Stimulated activated CD4-positive, alpha-beta T cell treated with anti-CD3 and anti-CD28 coated beads, Interleukin-1b, Interleukin-23, amount 100 ng/mL, for 1 hour (primary cell): ENCODE measurements at places on chromosomes 2 and 18.

DNA sequence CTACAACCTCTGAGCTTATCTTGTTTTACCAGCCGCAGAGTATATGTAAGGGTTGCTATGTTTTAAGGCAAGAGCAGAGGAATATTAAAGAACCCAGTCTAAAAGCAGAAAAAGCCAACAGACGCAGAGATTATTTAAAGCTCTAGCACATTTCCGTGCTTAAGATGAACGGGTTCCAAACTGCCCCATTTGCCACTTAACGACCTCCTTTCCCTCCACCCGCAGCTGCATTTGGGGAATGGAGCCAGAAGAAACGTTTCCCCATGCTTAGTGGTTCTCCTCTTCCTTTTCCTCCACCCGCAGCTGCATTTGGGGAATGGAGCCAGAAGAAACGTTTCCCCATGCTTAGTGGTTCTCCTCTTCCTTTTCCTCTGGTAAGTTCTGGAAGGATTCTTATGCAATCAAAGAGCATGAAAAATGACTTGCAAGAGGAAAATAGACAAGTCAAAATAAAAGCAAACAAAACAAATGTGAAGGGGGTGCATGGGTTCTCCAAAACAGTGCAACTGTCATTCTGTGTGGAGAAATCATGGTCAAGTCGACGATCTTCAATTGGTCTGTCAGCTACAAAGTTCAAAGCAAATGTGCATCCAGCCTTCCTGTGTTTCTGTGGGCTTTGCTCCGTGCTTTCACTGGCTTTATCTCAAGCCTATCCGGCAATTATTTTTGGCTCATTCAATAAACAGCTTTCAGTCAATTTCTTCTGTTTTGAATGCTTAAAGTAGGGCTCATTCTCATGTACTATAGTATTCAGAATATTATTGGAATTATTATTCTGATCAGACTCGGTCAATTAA, 57.8 kb downstream of the DIPK1C start:
- no peak for DNase-seq

GRCh38 chr2:96821113-96821675, 5.1 kb downstream of the CNNM3 start:
- DNase-seq = no peak

DNA sequence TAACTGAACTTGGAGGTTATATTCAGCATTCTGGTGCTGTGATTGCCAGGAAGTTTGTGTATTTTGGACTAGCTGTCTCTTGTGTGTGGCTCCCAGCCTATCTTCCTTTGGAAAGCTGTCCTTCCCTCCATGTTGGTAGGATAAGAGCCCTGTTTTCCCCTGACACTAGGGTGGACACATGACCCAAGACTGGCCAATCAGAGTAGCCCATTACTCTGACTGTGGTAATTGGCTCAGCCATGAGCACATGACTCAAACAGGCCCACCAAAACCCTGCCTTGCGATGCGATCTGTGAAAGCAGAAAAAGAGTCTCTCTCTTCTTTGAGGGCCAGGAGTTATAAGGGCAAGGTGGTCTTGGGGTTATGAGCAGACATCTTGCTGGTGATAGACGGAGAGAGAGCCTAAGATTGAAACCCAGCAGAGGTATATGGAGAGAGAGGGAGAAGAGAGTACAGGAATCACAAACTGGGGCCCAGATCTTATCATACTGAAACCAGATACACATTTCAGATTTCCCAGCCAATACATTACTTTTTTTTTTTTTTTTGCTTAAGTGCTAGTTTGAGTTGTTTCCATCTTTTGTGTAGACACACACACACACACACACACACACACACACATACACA, 45.3 kb upstream of the SERPINE2 start:
- no peak for DNase-seq

DNA sequence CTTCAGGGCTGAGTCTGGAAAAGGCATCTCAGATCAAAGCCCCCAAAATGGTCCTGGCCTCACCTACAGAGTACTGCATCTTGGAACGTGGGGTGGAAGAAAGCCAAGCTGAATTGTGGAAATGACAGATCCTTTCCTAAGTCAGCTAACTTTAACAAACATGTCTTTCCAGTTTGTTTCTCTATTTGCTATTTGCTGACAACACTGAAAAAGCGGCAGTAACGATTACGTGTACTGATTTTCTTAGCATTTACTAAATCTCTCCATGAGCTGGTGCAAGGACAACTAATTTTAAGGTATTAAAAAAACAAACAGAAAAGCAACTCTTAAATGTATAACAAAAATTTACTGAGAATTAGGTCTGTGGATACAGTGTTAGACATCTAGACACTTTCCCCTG, 1.1 kb downstream of the HIBCH start:
- no peak for DNase-seq

DNA sequence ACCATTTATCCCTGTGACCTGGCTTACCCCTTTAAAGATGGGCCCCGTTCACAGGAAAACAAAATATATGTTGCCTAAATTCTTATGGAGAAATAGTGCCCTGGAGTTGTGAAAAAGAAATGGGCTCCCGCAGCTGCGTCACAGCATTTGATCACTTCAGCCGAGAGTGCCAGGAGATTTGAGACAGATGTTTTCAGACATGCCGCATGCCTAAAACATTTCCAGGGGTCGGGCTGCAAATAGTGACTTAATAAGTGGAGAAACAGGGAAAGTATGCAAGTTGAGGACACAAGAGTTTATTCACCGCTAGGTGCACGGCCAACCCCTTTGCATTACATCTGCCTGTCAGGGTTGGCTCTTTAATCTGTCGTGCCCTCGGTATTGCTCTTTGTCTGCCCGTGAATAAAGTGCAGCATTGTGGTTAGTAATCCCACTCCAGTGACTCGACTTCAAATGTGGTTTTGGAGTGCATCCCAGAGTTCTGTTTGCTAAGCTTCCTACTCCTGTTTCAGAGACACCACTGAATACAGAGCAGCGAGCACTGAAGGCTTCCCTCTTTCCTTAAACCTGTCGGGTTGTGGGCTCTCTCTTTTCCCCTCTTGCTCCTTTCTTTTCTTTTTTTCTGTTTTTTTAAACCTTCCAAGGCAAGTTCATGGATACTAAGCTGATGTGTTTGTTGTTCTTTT, 187.5 kb downstream of the LTBP1 start:
- no peak for DNase-seq

- no peak for DNase-seq
Measured at GRCh38 chr2:46915281-46915810, at the start of gene MCFD2. TSS of gene MCFD2 (minus strand) at chr2:46915806. CDS start at chr2:46909171, 6,635 bp downstream.

DNA sequence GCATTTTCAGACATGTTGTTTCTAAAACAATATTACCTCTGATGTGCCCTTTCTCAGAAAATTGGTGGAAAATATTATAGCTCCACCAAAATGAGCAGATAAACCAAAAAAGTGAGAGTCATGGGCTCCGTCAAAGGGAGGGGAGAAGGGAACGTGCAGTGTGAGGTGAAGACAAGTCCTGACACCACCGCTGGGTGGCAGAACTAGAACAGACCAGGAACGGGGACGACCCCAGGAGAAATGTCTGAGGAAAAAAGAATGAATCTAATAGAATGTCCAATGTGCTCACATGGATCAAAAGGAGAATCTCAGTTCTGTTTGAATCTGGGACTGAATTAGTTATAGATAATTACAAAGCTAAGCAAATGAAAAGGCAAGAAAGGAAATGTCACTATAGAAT, 22.6 kb upstream of the BCL2 start:
- DNase-seq = no peak

DNA sequence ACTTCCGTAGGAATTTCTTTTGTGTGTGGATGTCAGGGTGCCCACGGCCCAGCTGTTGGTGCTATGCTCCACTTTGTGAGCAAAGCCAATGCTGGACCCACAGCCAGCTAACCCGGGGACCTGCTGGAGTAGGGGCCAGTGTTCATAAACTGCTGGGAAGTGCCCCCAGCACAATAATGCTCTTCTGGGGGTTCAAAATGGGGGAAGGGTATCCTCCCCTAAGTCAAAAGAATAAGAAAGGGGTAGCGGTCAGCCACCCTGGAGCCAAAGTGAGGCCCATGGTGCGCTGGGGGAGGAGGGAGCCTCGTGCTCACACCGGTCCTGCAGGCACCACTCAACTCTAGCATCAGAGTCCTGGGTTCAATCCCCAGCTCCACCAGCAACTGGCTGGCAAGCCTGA, 115.8 kb upstream of the NPAS2 start:
- no peak for DNase-seq

DNA sequence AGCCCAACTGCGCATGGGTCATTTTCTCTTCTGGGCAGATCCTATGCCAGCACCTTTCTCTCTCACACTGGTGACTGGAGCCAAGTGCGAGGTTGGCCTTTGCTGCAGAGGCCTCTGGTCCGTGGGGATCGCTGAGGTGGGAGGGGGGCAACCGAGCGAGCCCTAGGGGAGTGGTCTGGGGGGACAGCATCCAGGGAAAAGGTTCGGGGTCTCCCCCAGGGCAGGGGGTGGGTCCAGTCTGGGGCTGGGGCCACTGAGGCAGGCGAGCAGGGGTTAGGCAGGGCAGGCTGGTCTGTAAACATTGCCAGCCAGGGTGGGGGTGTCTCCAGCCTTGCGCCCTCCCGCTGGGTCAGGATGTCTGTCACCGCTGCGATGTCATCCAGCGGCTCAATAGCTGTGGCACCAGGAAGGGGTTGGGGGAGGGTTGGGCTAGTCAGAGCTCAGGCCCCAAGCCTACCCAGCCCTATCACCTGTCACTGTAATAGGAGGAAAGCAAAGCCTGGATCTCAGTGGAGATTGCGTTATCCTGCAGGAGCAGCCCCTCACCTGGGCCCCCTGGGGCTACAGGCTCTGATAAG, 4.7 kb downstream of the WDR54 start:
- no peak for DNase-seq

DNA sequence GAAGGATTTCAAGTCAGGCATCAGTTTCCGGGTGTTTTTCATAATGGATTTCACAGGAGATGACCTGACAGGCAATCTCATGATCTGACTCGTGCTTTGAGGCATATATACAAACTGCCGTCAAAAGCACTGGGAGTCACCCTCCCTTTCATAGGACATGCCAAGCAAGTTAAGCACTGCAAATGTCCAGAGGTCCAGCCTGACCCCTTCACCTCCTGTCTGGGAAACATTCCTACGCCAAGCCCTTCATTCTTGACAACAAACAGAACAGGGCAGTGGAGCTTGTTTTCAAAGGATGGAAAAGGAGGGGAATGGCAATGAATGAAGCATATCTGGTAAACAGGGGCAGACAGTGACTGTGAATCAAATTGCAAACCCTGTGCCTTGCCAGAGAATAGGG, 963.6 kb downstream of the BCL11A start:
- no peak for DNase-seq

DNA sequence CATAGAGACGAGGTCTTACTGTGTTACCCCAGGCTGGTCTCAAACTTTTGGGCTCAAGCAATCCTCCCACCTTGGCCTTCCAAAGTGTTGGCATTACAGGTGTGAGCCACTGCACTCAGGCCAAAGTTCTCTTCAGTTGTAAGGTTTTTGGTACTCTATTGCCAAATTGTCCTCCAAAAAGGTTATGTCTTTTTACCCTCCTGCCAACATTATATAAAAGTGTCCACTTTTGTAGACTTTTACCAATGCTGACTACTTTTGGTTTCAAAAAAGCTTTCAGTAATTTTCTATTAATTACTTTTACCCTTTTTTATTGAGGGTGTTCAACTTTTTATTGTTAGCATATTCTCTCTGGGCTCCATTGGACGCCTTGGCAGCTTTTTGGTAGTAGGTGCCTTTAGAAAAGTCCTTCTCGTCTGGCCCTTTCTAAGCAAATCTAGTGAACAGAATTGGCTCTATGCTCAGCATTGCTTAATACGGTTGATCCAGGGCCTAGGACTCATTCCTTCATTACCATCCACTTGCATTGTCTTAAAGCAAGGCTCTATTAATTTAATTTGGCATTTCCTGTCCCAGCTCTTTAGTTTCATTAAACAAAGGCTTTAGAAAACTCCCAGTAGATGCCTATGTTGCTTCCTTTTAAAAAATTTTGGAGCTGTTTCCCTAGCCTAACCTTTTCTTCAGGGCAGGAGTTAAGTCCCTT, 16.7 kb upstream of the IL1A start:
- DNase-seq = no peak

GRCh38 chr2:133532919-133533318, 35.3 kb downstream of the NCKAP5 start:
- DNase-seq = no peak

DNA sequence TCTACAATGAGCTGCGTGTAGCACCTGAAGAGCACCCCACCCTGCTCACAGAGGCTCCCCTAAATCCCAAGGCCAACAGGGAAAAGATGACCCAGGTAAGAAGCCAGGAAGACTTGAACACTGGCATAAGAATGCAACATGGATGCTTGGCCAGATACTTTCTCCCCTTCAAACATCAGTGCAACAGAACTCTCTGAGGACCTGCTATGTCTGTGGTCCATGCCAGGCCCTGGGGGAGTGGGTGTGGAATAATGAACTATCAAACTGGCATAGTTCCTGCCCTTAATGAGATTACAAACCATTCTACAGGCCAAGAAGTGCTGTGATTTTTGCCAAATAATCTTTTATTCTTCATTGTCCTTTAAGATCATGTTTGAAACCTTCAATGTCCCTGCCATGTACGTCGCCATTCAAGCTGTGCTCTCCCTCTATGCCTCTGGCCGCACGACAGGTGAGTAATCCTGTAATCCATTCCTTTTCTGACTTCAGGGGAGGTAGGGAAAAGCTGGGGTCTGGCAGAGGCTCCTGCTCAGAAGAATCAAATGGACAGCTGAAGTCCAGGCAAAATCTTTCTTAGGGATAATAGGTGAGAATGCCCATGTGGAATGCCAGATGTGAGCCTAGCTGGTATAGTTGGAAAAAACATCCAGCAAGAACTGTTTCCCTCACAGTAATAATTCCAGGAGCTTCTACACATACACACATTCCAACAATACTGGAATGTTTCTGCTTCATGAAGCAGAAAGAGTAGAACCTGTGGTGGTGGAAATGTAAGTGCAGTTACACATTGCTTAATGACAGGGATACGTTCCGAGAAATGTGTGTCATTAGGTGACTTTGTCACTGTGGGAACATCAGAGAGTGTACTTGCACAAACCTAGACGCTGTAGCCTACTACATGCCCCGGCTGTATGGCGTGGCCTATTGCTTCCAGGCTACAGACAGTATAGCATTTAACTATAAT, 16.2 kb downstream of the ACTG2 start:
- no peak for DNase-seq
